Fibroblast of skin of right biceps (primary cell): ENCODE measurements at places on chromosomes 12 and 14.
A peak's percentile ranks its signal among the peaks of the same experiment; 100 is the strongest.

DNA sequence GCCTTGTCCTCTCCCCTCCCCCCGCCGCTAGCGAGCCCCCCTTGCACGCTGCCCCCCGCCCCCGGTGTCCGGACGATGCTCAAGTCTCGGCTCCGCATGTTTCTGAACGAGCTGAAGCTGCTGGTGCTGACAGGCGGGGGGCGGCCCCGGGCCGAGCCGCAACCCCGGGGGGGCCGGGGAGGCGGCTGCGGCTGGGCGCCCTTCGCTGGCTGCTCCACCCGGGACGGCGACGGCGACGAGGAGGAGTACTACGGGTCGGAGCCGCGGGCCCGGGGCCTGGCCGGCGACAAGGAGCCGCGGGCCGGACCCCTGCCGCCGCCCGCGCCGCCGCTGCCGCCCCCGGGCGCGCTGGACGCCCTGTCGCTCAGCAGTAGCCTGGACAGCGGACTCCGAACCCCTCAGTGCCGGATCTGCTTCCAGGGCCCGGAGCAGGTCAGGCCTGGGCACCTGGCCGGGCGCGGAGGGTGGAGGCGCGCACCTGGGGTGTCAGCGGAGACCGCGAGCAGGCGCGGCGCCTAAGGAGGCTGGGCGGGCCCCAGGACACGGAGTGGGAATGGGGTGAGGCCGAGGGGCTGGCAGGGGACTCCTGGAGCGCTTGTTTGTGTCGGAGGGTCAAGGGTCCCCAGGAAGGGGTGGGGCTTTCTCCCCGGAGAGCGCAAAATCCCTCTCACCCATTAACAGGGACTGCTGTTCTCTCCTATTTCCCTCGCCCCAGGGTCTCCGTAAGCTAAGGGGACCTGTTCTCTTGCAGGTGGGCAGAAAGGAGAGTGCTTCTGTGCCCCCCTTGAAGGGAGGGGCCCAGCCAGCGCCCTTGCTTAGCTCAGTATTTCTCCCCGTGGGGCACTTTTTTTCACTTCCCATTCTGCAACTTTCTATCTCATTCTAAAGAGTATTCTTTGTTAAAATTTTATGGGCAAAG, 810 bp downstream of the MARCHF9 start:
- DNase-seq, result no peak

DNA sequence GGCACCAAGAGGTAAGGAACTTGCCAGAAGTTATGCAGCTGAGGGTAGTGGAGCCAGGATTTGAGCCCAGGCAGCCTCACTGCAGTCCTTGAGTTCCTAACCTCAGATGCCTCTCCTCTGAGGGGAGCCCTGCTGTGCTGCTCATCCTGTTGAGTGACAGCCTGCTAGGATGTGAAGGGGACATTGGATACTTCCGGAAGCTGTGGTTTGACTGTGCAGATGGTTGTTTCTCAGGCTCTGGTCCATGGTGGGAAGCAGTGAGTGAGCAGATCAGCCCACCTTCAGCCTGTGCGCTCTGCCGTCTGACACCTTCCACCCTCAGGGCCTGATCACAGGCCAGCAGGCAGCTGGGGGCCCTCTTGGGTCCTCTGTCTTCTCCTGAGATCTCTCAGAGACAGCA, 253.2 kb downstream of the CACNA1C start:
- DNase-seq, result peak; percentile 73

DNA sequence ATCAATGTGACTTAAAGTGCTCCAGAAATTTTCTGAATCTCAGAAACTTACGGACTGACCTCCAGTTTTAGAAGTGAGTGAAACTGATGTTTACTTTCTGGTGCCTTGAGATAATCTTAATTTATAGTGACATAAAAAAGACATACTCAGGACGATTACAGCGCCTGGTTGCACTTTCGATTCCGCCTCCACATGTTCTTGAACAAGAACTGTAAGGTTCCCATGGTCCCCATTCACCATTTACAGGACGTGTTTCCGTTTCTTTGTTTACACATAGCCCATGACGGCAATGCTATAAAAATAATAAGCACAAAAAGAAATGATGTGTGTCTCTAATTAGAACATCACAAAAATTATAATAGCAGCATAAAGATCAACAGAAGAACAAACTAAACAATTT, 98.2 kb downstream of the ADAMTS20 start:
- no peak for DNase-seq

DNA sequence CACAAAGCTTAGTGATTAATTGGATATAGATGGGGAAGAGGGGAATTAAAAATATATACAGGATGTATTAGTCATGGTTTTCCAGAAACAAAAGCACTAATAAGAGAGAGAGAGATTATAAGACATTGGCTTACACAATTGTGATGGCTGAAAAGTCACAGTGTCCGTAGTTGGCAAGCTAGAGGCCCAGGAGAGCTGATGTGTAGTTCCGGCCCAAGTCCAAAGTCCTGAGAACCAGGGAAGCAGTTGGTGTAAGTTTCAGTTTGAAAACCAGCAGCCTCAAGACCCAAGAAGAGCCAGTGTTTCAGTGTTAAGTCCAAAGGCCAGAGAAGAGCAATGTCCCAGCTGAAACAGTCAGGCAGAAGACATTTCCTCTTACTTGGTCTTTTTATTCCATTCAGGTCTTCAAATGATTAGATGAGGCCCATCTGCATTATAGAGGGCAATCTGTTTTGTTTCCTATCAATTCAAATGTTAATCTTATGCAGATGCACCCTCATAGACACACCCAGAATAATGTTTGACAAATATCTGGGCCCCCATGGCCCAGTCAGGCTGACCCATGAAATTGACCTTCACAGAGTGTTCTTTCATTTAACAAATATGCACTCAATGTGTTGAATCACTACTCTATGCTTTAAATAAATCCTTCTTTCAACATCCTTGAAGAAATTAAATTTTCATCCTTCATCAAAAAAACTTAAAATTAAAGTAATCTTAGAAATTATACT, 67.2 kb upstream of the DIO2 start:
- DNase-seq, result no peak

DNA sequence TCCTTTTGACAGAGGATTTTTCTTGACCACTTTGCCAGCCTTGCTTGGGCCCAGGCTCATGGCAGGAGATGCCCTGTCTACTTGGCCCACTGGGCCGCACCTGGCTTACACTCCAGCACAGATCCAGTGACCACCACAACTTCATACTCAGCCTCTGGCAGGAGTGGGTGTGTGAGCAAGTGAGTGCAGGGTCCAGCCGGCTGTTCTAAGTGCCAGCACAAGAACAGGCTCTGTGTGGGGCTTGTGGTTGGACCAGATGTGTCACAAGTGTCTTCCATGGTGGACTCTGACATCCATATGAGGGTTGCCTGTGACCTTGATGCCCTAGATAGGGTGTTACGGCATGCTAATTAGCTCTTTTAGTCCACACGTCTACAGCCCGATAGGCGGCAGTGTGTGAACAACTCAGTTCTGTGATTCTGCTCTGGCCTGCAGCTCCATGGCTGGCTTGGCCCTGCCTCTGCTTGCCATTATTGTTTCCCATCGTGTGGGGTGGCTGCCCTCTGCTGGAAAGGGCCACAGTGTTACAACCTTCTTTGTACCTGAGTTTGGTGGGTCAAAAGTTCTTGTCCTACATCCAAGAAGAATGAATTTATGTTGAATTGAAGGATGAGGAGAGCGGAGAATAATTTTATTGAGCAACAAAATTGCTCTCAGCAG, 1089.1 kb downstream of the SLC6A15 start:
- peak; percentile 19 for DNase-seq

GRCh38 chr12:38728894-38729293, 176.5 kb downstream of the CPNE8 start:
- DNase-seq, result no peak

DNA sequence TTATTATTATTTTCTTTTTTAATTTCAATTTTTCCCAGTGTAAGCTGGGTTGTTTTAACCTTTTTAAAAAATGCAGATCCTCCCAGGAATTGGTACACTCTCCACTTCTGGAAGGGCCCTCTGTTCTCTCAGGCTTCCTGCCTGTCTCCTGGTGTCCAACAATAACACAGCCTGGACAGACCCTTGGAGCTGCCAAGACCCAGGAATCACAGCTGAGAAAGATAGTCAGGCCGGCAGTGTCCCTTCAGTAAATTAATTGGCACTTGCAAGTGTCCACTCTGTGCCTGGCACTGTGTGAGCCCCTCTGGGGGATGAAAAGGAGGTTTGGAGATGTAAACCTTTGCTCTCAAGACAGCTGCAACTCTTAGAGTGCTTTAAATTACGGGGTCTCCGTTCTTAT, 113.3 kb downstream of the SMOC1 start:
- DNase-seq, result no peak
